Bronchus fibroblast of lung (primary cell): ENCODE measurements at places on chromosomes 1 and 21. TPM values are rescaled to one million over a fixed set of nuclear protein-coding genes. Genes with fewer than 3 reads are reported as not detected.

Gene OR6K3
- not detected in 2 replicates for total RNA-seq

Gene RGS1
- not detected in 2 replicates for total RNA-seq

Gene LYSMD1
- total RNA-seq, result 7.0 and 8.2 TPM in 2 replicates

Gene USP25
- 25.2 and 26.2 TPM in 2 replicates for total RNA-seq

Gene GNG12
- total RNA-seq, result 72.4 and 85.6 TPM in 2 replicates

Gene UMODL1
- total RNA-seq, result not detected in 2 replicates

Gene PODN
- 0.30 and 0.84 TPM in 2 replicates for total RNA-seq

Gene KCNK1
- total RNA-seq, result 1.8 and 2.7 TPM in 2 replicates

Gene NHLH1
- under 0.01 TPM in 1 of 2 replicates, not detected in the other for total RNA-seq

Gene S1PR1
- total RNA-seq, result 15.5 and 16.8 TPM in 2 replicates

Gene ST6GALNAC5
- total RNA-seq, result 0.15 and 0.34 TPM in 2 replicates

Gene CTBS
- 6.9 and 7.0 TPM in 2 replicates for total RNA-seq

Gene ZFP69
- total RNA-seq, result 2.8 and 3.0 TPM in 2 replicates

Gene CHI3L2
- total RNA-seq, result 1.5 TPM in 1 of 2 replicates, not detected in the other

Gene GLIS1
- total RNA-seq, result 3.4 and 3.9 TPM in 2 replicates

Gene KRTAP13-2
- not detected in 2 replicates for total RNA-seq

Gene TMPRSS2
- not detected in 2 replicates for total RNA-seq

Gene LEMD1
- total RNA-seq, result not detected in 2 replicates

Gene OR2T5
- total RNA-seq, result not detected in 2 replicates

Gene LAMC1
- total RNA-seq, result 101 and 120 TPM in 2 replicates

Gene NID1
- total RNA-seq, result 68.3 and 69.0 TPM in 2 replicates

Gene S100A7
- not detected in 2 replicates for total RNA-seq

Gene DPT
- 0.15 TPM in 1 of 2 replicates, not detected in the other for total RNA-seq

Gene LRRC71
- total RNA-seq, result 0.15 and 1.3 TPM in 2 replicates

Gene PTAFR
- total RNA-seq, result under 0.01 and 0.34 TPM in 2 replicates
